Small intestine (tissue), 16 donors: ENCODE measurements at places on chromosomes 13 and 19. TPM values are rescaled to one million over a fixed set of nuclear protein-coding genes. Genes with fewer than 3 reads are reported as not detected.

LIM2 gene
- polyA plus RNA-seq = not detected

CFAP97D2 gene
- not detected for polyA plus RNA-seq

MBD3L3 gene
- polyA plus RNA-seq = not detected

ICAM4 gene
- polyA plus RNA-seq = 0.54 TPM

HNRNPL gene
- polyA plus RNA-seq = 256 TPM

SIGLEC12 gene
- polyA plus RNA-seq = 2.0 TPM

CRLF1 gene
- 2.0 TPM for polyA plus RNA-seq

CEACAM8 gene
- polyA plus RNA-seq = not detected

ZNF234 gene
- polyA plus RNA-seq = 1.6 TPM

CADM4 gene
- 4.9 TPM for polyA plus RNA-seq

ELANE gene
- 1.8 TPM for polyA plus RNA-seq

PGLYRP2 gene
- not detected for polyA plus RNA-seq

DCAF15 gene
- polyA plus RNA-seq = 24.0 TPM

CLEC4M gene
- 0.12 TPM for polyA plus RNA-seq

KLF1 gene
- not detected for polyA plus RNA-seq

LHB gene
- 40.5 TPM for polyA plus RNA-seq

C13orf42 gene
- polyA plus RNA-seq = not detected

ZNF560 gene
- polyA plus RNA-seq = not detected

IRGC gene
- polyA plus RNA-seq = 0.04 TPM

LYPD3 gene
- polyA plus RNA-seq = 0.86 TPM

SYT3 gene
- not detected for polyA plus RNA-seq

CYP4F2 gene
- 45.1 TPM for polyA plus RNA-seq

POU2F2 gene
- polyA plus RNA-seq = 2.1 TPM

AP2A1 gene
- 58.8 TPM for polyA plus RNA-seq

C19orf67 gene
- polyA plus RNA-seq = not detected

KXD1 gene
- polyA plus RNA-seq = 72.3 TPM

TMEM59L gene
- polyA plus RNA-seq = 8.5 TPM

PABPC3 gene
- polyA plus RNA-seq = not detected

SIGLEC9 gene
- 0.89 TPM for polyA plus RNA-seq

ZNF221 gene
- not detected for polyA plus RNA-seq

SMIM44 gene
- 0.63 TPM for polyA plus RNA-seq

SGCG gene
- not detected for polyA plus RNA-seq

KLK2 gene
- polyA plus RNA-seq = not detected

NXNL1 gene
- not detected for polyA plus RNA-seq

SMAD9 gene
- 0.81 TPM for polyA plus RNA-seq

RNASEH2A gene
- polyA plus RNA-seq = 3.1 TPM
